CMK (cell line): ENCODE measurements at places on chromosomes 4 and X.

GRCh38 chr4:616911-617643 lies 8.3 kb upstream of the PDE6B start:
- DNase-seq = no peak

DNA sequence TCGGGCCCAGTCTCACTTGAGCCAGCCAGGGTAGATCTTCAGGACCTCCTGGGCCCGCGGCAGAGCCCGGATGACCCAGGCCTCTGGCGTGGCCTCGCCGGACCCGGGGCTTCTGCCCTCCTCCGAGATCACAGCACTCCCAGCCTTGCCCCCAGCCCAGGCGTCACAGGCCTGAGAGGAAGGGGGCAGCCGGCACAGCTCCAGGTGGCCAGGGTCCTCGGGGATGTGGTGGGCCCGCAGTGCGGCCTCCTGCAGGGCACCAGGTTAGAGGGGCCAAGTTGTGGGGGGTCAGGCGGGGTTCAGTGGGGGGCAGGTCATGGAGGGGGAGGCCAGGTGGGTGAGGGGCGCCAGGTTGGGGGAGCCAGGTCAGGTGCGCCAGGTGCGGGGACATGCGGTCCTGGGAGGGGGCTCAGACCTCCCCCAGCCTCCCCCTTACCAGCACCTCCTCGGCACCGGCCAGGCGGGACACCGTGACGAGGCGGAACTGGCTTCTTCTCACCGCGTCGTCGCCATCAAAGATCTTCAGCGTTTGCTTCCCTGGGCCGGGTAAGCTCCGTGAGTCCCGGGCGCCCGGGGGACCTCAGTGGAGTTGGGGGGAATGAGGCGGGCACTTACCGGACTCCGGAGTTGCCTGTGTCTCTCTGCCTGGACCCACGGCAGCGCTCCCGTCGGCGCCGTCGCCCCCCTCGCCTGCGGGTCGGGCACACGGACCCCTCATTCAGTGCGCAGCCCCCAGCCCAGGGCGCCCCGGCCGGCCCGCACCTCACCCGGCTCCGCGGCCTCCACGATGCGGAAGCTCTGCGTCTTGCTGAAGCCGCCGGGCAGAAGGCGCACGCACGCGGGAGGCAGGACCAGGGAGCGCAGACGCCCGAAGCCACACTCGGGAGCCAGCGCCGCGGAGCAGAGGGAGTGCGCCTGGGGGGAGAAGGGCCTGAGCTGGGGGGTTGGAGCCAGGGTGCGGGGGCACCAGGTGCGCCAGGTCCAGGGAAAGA lies 6.0 kb downstream of the DGKQ start:
- no peak for DNase-seq

- no peak for DNase-seq
Observed at GRCh38 chr4:24103434-24104157, 213.7 kb upstream of the PPARGC1A start.

GRCh38 chr4:142331132-142331531 lies 515.0 kb downstream of the INPP4B start:
- DNase-seq = no peak

DNA sequence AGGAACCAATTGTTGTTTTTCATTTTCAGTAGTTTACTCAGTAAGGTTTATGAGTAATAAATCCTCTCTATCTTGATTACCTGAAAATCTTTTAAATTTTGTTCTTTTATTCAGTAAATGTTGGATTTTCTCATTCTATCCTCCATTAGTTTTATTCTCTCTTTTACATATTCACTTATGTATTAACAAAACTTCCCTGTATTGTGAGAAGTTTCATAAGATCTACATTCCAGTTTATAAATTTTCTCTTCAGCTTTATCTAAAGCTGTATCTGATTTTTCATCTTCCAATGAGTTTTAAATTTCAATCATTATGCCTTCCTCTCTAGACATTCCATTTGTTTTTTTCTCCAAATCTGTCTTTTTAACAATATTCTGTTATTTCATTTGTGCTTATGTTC lies 310.2 kb downstream of the UNC5C start:
- no peak for DNase-seq
